GM12878 (cell line): ENCODE measurements at places on chromosomes 7 and 10.

DNA sequence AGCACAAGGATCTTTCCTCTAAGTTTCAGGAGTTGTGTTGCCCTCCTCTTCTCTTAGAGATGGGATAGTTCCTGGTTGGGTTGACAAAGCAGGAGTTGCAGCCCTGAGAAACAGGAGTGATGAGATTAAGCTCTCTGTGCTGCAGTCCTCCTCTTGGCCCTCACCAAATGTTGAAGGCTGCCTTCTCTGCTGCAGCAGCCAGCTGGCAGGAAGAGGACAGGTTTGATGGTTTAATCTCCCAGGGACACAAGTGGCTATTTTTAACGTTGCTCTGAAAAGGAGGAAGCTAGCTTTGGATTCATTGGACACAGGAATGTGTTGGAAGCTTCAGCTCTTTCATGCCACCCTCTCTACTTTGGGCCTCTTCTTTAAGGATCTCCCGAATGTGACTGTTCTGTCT, 9.4 kb downstream of the STRIP2 start:
- no peak for DNase-seq

- DNase-seq, result peak; percentile 72
Measured at GRCh38 chr7:7251742-7252141, 69.4 kb downstream of the C1GALT1 start.

GRCh38 chr7:39691821-39692220, 68.4 kb downstream of the RALA start:
- DNase-seq, result no peak

- no peak for DNase-seq
Measured at GRCh38 chr7:122726881-122727280, 24.2 kb upstream of the RNF148 start.

DNA sequence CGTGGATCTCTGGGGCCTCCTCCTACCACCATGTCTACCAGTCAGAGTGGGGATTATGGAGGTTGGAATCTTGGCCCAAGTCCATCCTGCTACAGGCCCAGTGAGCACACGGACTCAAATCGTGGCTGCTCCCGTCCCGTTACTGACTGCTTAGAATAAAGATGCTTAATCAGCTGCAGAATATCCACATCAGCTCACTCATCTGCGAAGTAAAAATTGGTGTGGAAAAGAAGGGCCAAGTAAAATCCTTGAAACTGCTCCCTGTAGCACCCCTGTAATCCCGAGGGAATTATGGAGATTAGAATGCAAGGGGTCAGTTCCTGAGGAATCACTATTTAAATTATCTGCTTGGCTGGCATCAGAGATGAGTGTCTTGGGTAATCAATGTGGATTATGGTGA, 13.0 kb upstream of the HTR5A start:
- DNase-seq, result no peak

DNA sequence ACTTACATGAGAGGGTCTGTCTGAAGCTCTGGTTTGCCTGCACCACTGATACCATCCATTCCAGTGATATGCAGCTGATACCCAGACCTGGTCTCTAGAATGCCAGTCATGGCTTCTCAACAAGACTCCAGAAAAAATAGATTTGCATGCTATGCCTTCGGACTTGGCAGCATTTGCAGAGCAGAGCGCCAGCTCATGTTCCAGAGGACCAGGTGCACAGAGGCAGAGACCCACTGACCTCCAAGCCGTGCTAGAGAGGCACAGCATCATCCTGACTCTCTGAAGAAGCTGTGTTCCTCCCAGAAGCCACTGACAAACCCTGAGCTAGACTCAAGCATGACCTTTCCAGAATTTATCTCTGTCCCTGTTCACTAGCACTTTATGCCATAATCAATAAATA, 6.9 kb upstream of the PRKAG2 start:
- no peak for DNase-seq

GRCh38 chr10:17644485-17644943, 563 bp downstream of the STAM start:
- no peak for DNase-seq

- no peak for DNase-seq
Measured at GRCh38 chr10:68566955-68567354, 6.8 kb downstream of the TET1 start.

GRCh38 chr7:129702761-129703338, 91.3 kb downstream of the NRF1 start:
- no peak for DNase-seq

- no peak for DNase-seq
Measured at GRCh38 chr7:39510864-39511354, 55.3 kb upstream of the YAE1 start.

GRCh38 chr10:132443605-132443982, 46.6 kb downstream of the PWWP2B start:
- no peak for DNase-seq

- no peak for DNase-seq
Measured at GRCh38 chr7:39051707-39052106, 74.0 kb downstream of the POU6F2 start.

DNA sequence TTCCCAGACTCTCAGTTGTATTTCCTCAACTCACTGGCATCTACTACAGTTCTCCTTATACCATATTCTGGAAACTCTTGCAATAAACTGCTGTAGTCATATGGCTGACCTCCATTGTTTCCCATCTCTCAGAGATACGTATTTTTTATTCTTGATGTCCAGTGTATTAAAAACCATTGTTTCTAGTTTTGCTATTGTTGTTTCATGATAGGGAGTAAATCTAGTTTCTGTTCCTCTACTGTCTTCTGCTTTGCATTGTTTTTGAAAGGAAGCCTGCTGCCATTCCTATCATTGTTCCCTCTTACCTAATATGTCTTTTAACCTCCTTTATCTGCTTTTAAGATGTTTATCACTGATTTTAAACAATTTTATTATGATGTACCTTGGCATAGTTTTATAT, 255.0 kb downstream of the ADK start:
- no peak for DNase-seq

DNA sequence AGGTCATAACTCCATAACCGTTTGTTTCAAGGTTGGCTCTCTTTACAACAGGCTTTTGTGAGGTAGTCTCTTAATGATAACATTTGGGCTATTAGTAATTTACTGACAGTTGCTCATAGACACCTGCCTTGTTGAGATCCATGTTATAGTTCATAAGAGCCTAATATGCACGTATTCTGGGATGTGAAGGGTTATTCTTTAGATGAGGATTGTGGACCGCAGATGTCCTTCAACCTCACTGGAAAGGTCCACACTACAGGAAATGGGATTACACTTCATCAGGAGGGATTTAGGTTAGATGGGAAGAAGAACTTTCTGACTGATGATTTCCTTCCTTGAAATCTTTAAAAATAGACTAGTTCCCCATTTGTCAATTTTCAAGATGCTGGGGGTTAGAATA, 62.8 kb downstream of the SAMD9 start:
- no peak for DNase-seq

DNA sequence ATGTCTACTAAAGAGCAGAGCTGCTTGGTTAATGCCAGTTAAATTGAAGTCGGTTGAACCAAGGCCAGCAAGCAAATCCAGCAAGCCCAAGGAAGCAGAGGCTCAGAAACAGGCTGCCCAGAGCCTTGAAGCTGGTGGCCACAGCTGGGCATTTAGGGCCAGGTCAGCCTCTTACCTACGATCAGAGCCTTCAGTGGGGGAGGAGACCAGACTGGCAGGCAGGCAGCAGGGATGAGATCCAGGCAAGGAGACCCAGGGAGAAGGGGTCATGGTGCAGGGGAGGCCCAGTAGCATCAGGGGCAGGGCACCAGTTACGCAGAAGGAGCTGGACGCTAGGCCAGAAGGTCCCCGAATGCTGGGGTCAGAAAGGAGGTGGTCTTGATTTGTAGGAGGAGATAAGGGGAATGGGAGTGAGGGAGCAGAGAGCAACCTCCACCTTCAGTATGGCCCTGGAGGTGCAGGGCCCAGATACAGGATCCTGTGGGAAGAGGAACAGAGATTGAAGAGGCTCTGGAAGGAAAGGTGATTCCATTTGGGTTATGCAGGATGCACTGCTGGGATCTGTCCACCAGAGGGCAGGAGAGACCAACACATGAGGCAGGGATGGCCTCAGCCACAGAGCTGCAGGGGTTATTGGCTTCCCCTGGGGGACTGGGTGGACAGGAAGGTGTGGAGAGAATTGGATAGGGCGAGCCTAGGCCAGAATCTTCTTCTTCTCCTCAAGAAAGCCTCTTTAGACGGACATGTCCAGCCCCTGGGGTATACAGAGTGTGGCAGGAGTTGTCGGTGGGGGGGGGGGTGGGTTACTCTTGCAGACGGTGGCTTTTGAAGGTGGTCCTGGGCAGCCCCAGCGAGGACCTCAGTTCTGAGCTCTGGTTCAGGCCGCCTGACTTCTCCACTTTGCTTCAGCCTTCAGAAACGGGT, 132.6 kb upstream of the PODXL start:
- DNase-seq, result no peak

DNA sequence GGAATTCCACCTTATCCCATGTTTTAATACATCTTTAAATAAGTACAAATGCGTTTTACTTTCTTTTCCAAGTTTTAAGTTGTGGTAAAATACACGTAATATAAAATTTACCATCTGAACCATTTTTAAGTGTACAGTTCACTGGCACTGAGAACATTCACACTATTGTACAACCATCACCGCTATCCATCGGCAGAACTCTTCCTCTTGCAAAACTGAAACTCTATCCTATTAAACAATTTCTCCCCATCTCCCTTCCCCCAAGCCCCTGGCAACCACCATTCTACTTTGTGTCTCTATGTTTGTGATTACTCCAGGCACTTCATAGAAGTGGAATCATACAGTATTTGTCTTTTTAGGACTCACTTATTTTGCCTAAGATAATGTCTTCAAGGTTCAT, 33.8 kb downstream of the HIP1 start:
- DNase-seq, result no peak

DNA sequence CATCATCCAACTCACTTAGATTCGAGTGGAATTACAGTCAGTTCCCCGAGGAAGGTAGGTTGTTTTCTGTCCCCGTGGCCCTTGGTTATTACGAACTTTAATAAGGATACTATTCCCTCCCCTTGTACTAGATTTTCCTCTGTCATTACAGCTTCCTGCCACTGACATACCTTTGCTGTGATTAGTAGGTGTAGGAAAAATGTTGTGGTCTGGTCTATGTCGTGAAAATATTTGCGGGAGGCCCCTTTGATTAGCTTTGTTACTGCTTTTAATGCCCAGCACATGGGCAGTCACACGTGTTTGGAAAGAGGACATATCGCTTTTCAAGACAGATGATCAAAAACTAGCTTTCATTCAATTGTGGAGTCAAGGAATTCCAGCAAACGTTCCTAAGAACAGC, 92.2 kb downstream of the GATA3 start:
- DNase-seq, result no peak

- no peak for DNase-seq
Measured at GRCh38 chr7:144842377-144842851, 6.6 kb upstream of the TPK1 start.

DNA sequence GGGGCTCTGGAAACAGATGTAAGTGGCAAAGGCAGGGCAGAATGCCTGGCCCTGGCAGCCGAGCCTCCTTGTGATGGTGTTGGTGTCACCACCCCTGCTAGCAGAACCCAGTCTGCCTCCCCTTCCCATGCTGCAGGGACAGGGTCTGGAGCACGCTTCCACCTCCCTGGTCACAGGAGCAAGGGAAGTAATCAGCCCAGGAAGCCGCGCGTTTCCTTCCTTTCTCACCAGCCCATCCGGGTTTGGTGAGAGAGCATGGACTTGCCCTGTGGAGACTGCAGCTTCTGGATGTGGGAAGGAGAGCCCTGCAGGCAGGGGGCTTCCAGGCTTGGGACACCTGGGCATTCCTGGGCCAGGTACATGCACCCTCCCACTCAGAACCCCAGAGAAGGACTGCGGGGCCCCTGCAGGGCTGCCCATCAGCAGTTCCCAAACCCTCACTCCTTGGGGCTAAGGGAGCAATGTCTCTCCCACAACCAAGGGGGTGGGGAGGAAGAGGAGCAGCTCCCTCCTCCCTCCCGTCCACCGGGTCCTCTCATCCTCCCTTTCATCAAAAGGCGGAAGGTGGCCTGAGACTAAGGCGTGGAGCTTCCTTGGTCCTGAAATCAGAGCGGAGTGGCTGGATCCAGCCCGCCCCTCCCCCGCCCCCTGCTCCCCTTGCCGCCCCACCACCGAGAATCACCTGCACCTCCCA, 1.8 kb downstream of the MMRN2 start:
- DNase-seq, result no peak

- no peak for DNase-seq
Measured at GRCh38 chr7:68309806-68310205, 1288.5 kb upstream of the AUTS2 start.

GRCh38 chr7:29289156-29290021, 94.8 kb downstream of the CHN2 start:
- peak; percentile 33 for DNase-seq

- no peak for DNase-seq
Measured at GRCh38 chr7:133712544-133712943, 414.6 kb upstream of the LRGUK start.

DNA sequence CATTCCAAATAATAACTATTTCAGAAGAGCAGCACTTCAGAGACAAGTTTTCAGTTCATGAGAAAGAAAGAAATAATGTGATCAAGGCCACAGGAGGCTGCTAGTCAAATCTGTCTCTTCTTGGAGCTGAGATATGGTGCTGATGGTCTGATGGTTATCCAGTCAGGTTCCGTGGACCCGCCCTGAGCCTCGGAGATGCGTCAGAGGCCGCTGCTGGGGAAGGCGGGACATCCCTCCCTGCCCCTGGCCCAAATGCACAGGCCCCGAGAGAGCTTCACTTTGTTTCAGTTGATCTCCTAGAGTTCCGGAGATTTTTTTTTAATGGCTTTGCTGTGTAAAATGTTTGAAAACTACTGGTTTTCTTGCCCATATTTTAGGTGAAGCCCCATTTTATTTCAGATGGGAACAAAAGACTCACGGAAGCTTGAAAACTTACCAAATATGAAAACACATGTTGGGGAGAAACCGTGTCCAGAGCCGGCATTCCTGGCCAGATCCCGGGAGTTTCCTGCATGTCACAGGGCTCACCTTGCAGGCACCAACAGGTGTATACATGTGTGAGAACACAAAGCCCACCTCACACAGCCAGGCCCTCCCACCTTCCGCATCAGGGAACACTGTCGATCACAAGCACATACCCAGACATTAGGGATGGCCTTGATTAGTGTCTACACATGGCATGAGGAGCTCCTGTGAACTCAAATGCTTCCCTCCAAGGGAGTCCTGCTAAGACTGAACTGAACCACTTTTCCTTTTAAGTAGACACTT, 499.0 kb downstream of the TCERG1L start:
- no peak for DNase-seq

DNA sequence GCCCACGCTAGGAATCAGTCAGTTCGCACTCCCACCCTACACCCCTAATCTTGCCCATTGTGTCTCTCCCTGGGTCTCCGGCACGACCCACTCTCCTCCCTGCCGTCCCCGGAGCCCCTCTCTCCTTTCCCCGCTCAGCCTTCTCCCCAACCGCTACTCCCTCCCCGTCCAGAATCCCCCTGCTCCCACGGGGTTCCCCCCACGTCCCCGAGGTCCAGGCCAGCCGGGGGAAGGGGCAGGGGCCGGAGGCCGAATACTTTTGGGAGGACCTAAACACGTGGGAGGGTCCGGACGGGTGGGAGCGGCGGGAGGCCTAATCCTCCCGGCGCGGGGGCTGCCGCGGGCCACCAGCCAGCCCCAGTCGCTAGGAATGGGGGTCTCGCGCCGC, 560 bp downstream of the RARRES2 start:
- DNase-seq, result no peak
